ENCODE measurements at places on chromosomes 6 and 20.

- no peak for DNase-seq
Measured at GRCh38 chr6:76803038-76803580, 660.2 kb downstream of the HTR1B start.

- no peak for DNase-seq
Measured at GRCh38 chr20:10180651-10181235, 37.9 kb upstream of the SNAP25 start.

- DNase-seq = no peak
Measured at GRCh38 chr20:50563133-50563944, 53.2 kb downstream of the PTPN1 start.

DNA sequence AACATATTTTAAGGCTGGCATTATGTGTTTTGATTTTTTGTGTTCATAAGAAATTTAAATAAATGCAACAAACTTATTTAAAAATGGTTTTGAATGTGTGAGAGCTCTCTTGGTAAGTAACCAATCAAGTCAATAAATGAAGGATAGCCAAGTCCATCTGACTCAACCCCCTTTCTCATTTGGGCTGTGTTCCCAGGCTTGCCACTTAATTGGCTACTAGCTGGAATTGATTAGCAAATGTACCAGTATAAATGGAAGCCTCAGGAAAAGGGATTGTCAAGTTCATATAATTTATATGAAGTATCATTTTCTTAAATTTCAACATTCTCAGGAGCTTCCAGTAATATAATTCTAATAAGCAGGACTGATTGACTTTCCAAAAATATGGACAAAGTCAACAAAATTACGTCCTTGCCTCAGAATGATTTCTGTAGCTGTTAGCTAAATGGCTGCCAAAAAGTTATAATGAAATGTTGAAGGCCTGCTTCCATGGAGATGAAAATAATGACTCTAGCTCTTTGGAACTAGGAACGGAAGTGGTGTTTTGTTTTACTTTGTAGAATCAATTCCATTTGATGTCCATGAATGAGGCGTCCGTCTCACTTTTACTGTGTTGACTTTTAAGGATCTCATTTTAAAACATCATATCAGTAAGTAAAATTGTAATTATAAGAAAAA, 614.9 kb downstream of the CDH26 start:
- DNase-seq = no peak

GRCh38 chr6:89023591-89024441, 56.7 kb upstream of the PNRC1 start:
- no peak for DNase-seq

DNA sequence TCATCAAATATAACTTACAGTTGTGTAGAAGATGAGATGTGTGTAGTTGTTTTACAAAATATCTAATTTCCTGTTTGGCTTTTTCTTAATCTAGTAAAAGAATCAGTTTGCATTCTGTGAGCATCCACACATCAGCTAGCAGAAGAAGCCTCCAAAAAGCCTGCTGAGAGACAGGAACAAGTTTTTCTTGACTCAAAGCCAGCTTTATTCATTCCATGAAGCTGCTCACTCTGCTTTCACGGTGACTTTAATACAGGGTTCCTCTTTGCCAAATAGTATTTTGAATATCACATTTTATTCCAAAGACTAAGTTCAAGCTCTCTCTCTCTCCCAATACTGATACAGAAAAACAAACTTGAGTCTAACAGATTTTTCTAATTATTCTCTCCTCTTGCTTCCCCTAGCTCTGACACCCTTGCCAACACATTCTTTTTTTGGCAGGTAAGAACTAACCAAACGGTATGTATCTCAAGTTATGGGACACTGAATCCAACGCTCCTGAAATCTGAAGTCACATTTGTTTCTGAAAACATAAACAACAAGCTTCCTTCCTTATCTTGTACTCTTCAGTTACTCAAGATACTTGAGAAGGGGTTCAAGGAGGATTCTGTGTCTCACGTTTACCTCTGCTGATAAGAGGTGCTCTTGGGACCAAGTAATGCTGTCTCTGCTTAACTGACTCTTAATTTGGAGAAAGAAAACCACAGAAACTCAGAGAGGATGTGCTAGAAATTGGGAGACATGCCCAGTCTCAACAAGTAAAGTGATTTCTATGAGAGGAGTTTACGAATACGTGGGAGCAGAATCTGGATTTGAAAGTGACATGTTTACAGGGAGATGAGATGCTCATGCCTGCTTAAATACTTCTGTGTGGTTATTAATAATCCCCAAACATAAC, 184.2 kb upstream of the SPTLC3 start:
- no peak for DNase-seq

DNA sequence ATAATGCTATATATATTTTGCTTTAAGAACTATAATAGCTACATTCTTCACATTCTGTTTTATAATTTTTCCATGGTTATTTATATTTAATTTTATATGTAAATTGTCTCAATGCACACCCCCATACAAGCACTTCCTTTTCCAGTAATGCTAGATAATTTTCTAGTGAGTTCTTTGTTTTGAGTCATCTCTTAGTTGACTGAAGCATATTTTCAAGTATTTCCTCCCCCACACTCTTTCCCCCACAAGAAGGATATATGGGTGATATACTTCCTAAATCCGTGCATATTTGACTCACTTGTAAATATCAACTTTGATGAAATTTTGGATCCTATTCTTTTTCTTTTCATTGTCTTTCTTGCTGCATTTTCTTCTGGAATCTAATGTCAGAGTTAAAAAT, 82.1 kb upstream of the SRSF6 start:
- no peak for DNase-seq

- no peak for DNase-seq
Measured at GRCh38 chr6:113626475-113626874, 230.7 kb upstream of the MARCKS start.

- no peak for DNase-seq
Measured at GRCh38 chr6:22361576-22361975, 64.7 kb upstream of the PRL start.

- DNase-seq = no peak
Measured at GRCh38 chr20:41300886-41301285, 16.6 kb downstream of the ZHX3 start.

- no peak for DNase-seq
Measured at GRCh38 chr6:111710439-111710838, 104.8 kb upstream of the TRAF3IP2 start.

DNA sequence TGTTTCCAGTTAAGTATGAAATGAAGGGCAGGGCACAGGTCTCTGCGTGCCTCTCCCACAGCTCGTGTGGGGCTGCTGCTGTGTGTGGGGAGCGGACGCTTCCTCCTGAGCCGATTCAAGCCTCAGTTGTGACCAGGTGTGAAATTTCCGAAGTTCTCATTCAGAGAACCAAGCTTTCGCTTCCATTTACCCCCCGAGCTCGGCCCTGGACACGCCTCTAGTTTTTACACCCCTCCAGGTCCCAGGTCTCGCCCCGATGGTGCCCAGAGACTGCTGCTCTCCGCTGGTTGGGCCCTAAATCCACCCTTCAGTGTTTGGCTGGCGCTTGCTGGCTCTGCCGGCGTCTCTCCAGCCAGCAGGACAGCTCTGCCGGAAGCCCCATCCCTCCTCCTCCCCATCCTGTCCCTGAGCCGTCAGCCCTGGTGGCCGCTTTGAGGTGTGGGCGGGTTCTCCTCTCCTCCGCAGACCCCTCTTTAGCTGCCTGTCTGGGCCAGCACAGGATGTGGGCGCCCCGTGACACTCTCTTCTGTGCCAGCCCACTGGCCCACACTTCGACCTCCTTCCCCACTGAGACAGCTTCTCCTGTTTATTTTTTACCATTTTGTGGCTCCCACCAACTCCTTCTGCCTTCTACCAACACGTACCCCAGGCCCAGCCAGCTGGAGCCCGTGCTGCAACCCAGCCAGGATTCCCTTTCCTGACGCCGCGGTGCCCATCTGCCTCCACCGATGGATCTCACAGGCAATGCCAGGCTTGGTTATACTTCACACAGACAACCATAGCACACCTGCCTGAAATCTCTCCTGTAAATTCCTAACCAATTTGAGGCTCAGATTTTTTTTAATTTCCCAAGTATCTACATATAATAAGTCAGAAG, 142.8 kb downstream of the DLL1 start:
- no peak for DNase-seq

DNA sequence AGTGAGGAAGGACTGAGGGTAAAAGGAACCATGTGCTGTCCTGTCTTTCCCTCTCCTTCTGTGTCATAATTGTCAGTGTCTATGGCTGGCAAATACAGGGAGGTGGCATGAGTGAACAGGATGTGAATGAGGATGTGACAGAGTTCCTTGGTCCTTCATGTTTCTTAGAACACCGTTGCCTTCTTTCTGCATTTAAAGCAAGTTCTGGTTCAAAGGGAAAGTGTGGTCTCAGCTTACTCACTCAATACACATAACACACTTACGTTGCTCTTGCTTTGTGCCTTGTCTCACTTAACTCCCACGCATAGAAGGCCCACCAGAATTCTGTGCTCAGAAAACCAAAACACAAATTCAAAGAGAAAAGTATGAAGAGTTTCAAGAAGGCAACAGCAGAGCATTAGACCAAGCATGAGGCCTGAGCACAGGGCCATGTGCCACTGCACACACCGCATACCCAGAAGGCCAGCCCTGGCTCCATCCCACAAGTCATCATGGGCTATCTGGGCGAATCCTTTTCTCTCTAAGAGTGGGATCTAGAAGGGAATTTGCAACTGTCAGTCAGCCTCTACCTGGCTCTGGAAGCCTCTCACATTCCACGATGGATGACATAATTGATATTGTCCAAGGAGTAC, 38.9 kb upstream of the SAYSD1 start:
- DNase-seq = no peak

DNA sequence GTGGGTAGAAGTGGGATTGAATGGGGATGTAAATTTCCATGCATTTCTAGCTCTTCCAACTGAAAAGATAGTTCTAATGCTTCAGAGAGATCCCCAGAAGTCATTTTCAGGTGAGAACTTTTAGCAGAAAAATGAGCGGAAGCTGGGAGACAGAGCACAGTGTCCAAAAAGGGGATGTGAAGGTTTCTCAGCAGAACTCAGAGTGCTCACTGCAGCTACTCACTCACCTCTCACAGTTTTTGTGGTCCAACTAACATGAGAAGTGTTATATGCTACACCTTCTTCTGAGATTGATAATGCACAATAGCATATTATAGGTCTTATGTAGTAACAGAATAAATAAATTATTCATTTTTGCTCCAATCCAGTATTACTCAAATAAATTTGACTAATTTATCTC, 519.2 kb upstream of the HS3ST5 start:
- DNase-seq = no peak

DNA sequence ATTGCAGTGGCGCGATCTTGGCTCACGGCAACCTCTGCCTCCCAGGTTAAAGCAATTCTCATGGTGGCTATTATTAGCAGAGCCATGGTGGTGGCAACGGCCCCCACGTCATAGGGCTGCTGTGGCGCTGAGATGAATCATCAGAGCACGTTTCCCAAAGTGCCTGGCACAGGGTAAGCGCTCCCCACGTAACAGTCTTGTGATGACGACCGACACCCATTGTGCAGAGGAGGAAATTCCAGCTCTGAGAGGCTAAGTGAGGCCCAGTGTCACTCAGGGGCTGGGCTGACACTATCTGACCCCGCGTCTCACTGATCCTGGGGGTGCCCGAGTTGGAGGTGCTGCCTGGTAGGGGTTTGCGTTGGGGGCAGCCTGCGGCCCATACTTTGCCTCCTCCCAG, 16.2 kb downstream of the SUN5 start:
- no peak for DNase-seq

DNA sequence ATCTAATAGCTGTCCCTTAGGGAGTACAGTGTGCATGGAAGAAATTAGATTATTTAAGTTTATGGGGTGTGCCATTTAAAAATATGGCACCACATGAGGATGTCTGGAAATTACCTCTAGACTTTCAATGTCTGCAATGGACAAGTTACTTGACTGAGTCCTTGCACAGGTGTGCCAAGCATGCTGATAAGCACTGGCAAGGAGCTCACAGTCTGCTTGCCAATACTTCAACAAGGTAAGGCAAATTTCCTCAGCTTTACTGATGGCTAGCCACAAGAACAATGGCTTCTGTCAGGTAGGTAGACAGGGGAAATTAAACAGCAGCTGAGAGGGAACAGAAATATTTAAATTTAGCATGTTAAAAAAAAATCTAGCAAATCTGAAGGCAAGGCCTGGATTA, 91.1 kb upstream of the TRAF3IP2 start:
- DNase-seq = no peak

DNA sequence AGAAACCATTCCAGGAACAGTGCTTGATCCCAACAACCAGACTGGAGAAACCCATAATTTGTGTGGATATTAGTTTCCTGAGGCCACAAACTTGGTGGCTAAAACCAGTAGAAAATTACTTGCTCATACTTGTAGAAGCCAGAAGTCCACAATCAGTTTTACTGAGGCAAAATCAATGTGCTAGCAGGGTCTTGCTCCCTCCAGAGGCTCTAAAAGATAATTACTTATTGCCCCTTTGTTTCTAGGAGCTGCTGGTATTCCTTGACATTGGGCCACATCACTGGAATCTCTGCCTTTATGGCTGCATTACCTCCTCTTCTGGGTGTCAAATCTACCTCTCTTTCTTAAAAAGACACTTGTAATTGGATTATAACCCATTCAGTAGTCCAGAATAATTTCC, 142.2 kb upstream of the SAMD5 start:
- DNase-seq = no peak

DNA sequence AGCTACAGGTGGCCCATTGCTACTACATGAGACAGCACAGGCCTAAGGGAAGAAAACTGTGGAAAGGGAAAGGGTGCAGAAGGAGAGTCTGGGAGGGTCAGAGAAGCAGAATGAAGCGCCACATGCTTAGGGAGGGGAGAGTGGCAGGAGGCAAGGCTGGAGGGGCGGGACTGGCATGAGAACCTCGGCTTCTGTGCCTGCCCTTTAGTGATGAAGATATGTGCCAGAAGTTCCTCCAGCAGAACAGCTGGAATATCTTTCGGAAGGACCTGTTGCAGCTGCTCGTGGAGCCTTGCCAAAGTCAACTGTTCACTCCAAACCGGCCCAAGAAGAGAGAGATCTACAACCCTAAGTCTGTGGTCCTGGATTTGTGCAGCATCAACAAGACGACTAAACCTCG, 61.8 kb downstream of the CNBD2 start:
- no peak for DNase-seq

GRCh38 chr6:159935065-159935464, 33.8 kb upstream of the IGF2R start:
- no peak for DNase-seq

GRCh38 chr6:34523441-34524206, 32.5 kb downstream of the SPDEF start:
- no peak for DNase-seq

All from iPS DF 6.9 (cell line).